ENCODE measurements at places on chromosomes 11 and 22.

GRCh38 chr11:113147249-113147648 lies 167.1 kb upstream of the TTC12 start:
- no peak for DNase-seq

DNA sequence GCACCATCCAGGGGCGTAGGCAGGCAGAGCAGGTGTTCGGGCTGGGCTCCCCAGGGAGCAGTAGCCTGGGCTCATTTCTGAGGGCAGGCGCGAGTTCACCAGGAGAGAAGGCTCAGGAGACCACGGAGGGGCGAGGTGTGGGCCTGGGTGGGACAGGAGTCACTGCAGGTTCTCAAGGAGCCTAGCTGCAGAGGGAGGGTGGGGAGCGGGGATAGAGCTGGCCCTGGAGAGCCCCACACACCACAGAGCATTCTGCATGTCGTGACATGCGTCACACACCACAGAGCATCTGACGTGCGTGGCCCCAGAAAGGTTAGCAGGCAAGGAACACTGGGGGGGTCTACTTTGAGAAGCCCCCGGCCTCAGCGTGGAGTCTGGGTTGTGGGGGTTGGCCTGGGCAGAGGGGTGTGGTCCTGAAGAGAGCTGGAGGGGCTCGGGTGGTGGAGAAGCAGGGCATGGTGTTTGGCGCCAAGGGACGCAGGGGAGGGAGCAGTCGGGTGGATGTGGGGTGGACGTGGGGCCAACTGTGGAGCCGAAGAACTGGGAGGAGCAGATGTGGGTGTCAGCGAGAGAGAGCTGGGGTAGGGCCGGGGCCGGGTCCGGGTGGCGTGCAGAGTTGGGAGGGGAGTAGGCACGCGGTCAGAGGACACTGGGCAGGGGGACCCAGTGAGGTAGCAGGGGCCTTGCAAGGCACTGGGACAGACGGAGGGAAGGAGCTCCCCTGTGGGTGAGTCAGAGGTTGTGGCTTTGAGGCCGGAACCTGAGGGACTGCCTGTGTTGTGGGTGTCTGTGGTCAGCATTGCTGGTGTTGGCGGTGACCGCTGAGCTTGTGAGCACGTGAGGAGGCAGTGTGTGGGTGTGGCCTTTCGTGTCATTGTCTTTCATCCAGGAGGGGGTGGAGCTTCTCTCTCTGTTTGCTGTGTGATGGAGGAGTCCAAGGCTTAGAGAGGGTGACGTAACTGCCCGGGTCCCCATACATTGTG lies 25.5 kb downstream of the CTTN start:
- no peak for DNase-seq

DNA sequence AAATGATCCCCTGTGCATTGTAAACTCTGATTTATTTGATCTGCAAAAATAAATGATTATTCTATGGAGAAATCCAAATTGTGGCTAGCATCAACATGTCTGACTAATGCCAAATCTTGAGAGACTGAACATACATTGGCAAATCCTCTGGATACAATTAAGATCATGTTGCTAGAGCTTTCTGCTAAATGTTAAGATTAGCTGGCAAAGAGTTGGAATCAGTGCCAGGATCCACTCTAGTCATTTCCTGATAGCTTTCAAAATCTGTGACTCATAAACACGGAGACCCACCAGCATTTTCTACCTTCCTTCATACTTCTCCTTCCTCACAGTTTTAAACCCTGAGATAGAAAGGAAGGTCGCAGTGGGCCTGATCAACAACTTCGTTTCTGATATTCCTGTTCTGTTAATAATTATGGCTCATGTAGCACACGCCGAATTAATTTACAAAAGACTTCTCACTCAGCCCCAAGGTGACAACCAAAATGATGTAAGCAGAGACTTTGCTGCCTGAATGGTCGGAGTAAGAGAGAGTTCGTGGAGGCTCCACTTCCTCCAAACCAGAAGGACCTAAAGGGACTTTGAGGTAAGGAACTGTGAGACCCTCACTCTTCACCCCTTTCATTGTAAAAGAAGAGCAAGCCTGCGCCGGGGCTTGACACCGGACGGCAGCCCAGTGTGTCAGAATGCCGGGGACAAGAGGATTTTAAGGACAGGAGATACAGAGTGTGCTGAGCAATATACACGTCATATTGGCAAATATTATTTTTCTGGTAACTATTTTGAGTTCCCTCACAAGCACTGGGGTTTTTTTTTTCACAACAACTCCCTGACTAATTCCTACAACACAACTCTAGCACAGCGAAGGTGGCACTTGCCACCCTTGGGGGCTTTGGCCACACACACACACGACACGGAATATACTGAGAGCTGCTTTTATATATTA lies 42.0 kb downstream of the SERPINH1 start:
- no peak for DNase-seq

GRCh38 chr11:88277349-88277915 lies 60.1 kb downstream of the CTSC start:
- DNase-seq: no peak

DNA sequence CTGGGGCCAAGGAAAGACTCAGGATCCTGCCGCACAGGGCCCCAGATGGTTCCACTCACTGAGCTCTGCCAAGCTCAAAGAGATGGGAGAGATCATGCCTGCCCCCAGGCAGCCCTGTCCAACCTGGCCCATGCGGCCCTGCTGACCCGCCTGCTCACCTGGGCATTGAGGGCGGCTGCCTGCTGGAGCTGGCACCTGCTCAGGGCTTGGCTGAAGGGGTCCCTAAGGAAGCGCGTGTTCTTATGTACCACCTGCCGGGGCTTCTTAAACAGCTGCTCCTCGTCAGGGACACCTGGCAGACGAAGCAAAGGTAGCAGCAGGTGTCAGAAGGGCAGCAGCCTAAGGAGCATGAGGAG lies 5.5 kb downstream of the ESS2 start:
- DNase-seq: no peak

DNA sequence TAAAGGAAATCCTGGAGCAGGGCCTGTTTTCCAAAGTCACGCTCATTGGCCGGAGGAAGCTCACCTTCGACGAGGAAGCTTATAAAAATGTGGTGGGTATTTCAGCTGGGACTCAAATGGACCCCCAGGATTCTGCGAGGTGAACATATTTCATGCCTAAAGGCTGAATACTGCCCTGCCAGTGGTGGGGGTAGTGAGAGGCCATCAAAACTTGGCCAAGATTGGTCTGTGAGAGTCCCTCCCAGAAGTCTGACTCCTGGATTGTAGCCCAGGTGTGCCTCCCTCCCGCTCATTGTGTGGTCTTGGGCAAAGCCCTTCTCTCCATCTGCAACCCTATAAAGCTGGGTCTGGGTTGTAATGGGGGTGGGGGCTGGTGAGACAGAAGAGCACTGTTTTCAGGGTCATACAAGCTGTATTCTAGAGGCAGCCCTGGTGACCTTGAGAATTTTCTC lies 853 bp downstream of the HTATIP2 start:
- no peak for DNase-seq

DNA sequence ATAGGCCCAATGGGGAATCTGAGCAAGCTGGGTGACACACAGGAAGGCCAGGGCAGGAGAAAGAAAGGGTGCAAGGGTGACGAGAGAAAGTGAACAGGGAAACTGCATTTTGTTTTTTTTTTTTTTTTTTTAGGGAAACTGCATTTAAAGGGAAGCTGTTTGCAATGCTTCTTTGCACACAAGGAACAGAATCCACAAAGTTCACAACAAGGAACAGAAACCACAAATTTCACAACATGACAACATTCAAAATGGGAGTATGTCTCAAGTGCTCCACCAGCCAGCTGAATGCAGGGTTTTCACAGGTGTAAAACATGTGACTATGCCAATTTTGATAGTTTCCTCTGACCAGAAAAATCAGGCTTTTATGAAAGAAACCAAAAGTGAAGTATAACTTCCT lies 6.8 kb upstream of the PLAAT3 start:
- DNase-seq: no peak

DNA sequence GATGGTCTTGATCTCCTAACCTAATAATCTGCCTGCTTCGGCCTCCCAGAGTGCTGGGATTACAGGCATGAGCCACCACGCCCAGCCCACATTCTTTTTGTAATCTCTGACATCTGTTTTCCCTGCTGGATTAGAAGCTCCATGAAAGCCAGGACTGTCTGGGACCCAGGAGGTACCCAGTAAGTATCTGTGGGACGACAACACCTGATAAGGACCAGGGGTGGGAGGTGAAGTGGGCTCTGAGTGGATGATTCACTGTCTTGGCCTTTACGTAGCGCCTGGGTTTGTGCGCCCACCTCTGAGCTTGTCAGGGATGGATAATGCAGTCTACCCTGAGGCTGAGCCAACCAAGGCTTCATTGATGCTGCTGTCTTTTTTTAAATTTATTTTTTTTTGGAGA lies 118.8 kb downstream of the ABTB2 start:
- DNase-seq: no peak

GRCh38 chr22:19797086-19798002 lies 36.8 kb downstream of the TBX1 start:
- DNase-seq: no peak

DNA sequence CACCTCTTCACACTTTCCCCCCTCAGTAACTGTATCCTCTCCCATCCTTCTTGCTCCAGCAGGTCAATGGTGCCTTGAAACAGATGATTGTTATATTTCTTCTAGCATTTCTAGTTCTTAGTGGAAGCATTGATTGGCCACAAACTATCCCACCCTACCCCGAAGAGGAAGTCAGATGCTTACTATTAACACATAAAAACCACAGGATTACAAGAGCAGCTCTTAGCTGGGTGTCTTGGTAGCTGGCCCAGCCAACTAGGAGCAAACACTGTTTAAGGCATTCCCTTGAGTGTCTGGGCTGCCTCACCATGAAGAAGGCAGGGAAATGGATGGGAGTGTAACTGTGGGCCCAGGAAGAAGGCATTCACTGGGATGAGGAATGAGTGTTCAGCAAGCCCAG lies 176.6 kb downstream of the GRIK4 start:
- no peak for DNase-seq

- DNase-seq: no peak
Measured at GRCh38 chr11:126748793-126749192, 251.8 kb downstream of the KIRREL3 start.

GRCh38 chr11:42528911-42529310 lies 782.9 kb upstream of the API5 start:
- DNase-seq: no peak

GRCh38 chr11:31117038-31117437 lies 252.5 kb downstream of the DCDC1 start:
- no peak for DNase-seq

GRCh38 chr11:116126562-116126961 lies 622.3 kb upstream of the CADM1 start:
- DNase-seq: no peak

DNA sequence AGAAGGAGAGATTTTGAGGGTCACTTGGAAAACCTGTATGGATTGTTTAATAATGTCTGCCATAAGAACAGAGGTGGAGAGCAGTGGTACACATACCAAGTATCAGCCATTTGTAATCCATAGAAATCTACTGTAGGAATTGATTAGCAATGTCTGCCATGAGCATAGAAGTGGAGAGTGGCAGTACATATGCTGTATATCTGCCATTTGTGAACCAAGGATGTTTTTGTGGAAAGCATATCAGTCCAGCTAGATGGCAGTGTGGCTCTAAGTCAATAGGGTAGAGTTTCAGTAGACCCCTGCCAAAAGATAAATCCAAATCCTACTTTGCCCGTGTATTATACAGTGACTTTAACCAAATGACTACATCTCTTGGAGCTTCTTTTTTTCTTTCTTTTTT lies 82.9 kb upstream of the SEZ6L start:
- DNase-seq: no peak

- no peak for DNase-seq
Measured at GRCh38 chr11:27694992-27695391, 5.3 kb downstream of the BDNF start.

GRCh38 chr11:3816673-3817072 lies 8.3 kb downstream of the PGAP2 start:
- DNase-seq: no peak

DNA sequence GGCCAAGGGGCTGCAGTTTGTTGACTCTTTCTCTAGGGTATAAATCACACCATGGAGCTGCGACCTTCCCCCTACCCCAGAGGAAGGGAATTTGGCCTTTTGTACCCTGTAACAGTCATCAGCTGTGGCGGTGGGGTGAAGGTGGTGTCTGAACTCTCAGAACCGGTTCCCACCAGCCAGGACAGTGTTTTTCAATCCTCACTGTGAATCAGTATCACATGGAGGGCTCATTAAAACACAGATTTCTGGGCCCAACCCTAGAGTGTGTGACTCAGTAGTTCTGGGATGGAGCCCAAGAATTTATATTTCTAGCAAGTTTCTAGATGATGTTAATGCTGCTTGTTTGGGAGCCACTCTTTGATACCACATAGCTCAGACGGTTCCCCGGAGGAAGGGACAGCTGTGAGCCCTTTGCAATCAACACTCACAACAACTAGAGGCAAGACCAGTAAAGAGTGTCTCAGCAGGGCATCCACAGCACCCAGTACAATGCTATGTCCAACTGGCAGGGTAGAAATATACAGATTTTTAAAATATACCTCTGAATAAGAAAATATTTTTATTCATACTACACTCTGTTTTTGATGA lies 43.9 kb upstream of the FAT3 start:
- no peak for DNase-seq

DNA sequence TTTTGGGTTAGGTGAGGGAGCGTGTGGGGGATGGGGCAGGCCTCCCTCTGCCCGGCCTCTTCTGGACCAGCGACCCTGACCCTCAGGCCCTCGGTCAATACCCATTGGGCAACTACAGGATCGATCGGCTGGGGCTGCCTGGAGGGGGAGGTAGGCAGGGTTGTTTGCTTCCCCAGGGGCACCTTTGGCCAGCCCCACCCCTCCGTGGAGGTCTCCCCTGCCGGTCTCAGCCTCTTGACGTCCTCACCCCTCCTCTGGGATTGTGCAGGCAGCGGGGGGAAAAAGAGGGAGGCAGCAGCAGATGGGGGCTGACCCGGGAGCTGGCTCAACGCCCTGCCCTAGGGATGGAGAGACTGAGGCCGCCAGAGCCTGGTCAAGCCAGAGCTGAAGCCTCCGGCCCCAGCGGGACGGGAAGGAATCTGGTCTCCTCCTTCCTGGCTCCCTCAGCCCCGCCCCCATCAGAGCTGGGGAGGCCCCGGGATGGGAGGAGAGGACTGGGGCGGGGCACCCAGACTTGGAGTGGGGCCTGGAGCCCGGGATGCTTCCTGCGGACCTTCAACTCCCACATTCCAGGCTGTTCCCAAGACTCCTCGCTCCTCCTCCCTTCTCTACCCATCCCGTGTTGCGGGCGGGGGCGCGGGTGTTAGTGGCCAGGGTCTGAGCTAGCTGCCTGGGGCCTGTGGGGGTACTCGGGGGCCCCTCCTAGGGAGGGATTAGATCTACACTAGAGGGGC lies 14.4 kb upstream of the CDC42EP1 start:
- no peak for DNase-seq

All from stimulated activated CD4-positive, alpha-beta T cell treated with anti-CD3 and anti-CD28 coated beads, Interleukin-1b, Interleukin-23, amount 100 ng/mL, for 1 hour (primary cell).